ENCODE measurements at places on chromosomes 12 and 14.

GRCh38 chr14:91891721-91892220 lies 24.4 kb upstream of the TC2N start:
- no peak for DNase-seq

DNA sequence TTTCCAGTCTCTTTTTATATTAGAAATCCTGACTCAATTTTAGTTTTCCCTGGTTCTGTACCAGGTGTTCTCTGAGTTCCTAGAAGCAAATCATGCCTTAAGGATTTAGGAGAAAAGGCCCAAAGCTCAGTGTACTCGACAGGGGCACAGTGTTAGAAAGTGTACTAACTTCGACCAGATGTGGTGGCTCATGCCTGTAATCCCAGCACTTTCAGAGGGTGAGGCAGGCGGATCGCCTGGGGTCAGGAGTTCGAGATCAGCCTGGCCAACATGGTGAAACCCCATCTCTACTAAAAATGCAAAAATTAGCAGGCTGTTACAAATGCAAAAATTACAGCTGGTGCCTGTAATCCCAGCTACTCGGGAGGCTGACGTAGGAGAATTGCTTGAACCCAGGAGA lies 12.0 kb downstream of the VEZT start:
- DNase-seq = no peak

- DNase-seq = no peak
Measured at GRCh38 chr14:68774771-68775613, 17.9 kb downstream of the ZFP36L1 start.

DNA sequence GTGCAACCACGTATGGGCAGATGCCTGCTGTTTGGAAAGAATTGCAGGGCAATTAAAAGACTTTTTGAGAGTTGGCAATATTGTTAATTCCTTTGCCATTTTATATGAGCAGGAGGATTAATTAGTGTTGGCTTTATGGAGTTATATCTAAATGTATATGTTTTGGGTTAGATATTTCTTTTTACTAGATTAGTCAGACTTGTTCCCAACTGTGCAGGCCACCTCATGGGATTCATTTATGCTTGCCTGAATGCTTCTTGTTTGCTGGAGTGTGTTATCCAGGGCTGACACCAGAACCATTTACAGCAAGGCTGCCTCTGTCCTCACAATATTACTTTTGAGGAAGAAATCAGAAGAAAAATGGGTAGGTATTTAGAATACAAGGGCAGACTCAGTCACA lies 192.5 kb downstream of the KTN1 start:
- DNase-seq = no peak

DNA sequence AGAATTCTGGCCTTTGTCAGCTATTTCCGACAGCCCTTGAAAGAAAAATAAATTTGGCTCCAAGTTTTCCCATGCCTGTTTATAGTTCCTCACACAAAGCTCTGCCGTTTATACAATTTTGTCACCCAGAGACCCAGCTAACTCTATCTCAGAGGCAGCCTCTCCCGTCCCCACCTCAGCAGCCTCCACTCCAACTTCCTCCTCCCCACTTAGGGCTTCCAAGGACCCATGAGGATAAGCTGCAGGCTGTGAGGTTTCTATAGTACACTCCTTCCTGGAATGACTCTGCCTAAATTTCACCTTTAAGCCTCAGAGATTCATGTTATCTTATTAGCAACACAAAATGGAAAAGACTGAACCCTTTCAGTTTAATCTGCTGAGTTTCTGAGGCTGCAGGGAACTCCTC lies 71.8 kb downstream of the TTC9 start:
- DNase-seq = no peak

DNA sequence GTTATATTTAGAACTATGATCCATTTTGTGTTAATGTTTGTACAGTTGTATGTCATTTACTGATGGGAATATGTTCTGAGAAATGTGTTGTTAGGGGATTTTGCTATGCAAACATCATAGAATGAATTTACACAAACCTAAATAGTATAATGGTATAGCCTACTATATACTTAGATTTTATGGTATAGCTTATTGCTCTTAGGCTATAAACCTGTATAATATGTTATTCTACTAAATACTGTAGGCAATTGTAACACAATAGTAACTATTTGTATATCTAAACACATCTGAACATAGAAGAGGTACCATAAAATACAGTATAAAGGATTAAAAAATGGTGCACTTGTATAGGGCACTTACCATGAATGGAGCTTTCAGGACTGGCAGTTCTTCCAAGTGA lies 105.4 kb upstream of the GRIN2B start:
- DNase-seq = no peak

DNA sequence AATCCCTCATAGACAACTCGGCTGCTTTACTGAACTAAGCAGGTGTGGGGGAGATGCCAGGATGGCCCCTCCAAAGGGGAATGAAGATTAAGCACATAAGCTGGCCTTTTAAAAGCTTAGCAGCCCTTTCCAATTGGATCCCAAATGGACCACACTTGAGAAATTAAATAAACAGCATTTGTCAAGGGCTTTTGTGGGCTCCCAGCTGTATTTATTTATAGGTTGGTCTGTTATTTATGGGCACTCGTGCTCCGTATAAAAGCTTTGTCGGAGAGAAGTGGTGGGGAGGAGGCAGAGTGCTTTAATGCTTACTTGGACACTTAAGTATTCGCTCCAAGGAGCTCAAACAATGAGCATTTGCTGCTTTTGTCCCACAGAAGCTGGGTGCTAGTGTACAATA lies 580.2 kb downstream of the MED13L start:
- no peak for DNase-seq

- no peak for DNase-seq
Measured at GRCh38 chr14:77882098-77882497, 82.2 kb downstream of the ADCK1 start.

DNA sequence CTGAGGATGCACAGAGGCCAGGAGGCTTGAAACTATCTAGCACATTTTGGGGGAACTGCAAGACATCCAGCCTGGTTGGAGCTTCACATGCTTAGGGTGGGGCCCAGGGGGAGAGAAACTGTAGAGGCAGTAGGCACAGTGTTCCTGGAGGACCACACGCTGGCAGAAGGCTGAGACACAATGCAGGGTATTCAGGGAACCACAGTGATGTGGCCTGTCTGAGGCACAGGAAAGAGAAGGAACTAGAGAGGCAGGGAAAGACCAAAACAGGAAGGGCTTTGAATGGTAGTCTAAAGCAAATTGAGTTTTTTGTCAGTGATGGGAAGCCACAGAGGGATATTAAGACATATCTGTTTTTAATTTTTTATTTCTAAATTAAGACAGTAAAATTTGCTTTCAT lies 100.2 kb upstream of the PRICKLE1 start:
- DNase-seq = no peak

DNA sequence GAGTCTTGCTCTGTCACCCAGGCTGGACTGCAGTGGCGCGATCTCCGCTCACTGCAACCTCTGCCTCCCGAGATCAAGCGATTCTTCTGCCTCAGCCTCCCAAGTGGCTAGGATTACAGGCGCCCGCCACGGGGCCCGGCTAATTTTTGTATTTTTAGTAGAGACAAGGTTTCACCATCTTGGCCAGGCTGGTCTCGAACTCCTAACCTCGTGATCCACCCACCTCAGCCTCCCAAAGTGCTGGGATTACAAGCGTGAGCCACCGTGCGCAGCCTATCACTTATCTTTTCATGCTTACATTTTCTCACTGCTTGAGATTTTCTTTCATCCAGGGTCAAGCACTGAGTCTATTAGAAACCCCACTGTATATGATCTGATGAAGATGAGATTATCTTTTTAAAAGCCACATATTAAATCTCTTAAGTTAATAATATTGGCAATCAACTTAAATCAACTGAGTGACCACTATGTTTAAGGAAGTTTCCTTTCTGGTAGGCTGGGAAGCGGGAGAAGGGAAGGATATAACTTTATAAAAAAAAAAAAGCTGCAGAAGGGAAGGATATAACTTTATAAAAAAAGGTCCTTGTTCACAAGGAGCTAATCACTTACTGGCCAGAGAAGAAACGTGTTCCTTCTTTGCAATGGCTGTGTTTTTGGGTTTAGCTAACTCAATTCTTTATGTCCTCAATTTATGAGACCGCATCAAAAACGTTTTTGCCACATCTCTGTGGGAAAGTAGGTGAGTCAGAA lies 1.3 kb upstream of the MDM2 start:
- DNase-seq = peak; percentile 74

DNA sequence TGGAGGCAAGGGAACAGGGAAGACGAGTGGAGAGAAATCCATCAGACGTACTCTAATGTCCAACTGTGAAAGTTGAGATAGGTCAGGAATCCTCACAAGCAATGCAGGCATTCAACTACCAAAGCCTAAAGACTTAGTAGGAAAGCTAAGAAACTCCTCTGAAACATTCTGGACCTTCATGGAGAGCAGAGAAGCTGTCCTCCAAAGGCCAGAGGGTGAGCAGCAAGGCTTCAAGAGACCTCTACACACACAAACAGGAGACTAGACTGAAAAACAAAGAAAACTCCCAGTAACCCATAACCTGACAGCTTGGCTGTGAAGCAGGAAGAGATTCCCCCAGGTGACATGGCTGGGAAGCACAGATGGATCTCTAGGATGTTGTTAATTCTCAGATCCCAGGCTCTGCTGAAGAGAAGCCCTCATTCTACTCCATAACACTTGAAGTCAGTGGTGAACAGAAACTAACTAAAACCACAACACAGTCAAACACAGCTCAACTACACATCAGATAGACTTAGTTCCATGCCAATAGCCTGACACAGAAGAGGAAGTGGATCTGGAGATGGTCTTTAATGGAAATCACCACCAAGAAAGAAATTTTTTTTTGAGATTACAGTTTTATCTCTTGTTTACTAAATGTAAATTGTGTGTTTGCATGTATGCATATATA lies 23.2 kb upstream of the LYZ start:
- DNase-seq = no peak

GRCh38 chr12:132351751-132352495 lies 22.5 kb upstream of the GALNT9 start:
- no peak for DNase-seq

- no peak for DNase-seq
Measured at GRCh38 chr12:24111616-24112015, 162.1 kb upstream of the SOX5 start.

- no peak for DNase-seq
Measured at GRCh38 chr12:8065991-8066594, at the start of gene C3AR1. Gene C3AR1 (minus strand): TSS chr12:8066359. CDS start chr12:8060185, 6,174 bp downstream.

GRCh38 chr12:75953312-75953906 lies 78.2 kb downstream of the PHLDA1 start:
- DNase-seq = no peak

GRCh38 chr12:120110550-120111501 lies 5.7 kb downstream of the RAB35 start:
- DNase-seq = peak; percentile 59

DNA sequence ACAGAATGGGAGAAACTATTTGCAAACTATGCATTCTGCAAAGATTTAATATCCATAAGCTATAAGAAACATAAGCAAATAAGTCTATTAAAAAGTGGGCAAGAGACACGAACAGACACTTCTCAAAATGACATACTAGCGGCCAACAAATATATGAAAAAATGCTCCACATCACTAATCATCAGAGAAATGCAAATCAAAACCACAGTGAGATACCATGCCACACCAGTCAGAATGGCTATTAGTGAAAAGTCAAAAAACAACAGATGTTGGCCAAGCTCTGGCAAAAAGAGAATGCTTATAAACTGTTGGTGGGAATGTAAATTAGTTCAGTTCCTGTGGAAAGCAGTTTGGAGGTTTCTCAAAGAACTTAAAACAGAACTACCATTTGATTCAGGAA lies 121.3 kb downstream of the KCNMB4 start:
- no peak for DNase-seq

DNA sequence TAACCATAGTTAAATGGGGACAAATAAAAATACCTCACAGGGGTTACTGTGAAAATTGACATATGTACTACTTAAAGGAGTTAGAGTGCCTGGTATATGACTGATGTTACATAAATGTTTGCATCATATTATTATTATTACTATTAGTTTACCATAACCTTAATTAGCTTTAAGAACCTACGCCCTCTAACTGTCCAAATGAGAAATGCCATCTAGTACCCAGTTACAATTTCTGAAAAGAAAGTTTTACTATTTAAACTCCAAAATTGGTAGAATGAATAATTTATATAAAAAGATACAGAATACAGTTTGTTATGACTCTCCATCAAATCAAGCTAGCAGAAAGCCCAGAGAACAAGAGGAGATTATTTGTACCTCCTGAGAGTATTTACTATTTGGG lies 42.3 kb downstream of the EML5 start:
- DNase-seq = no peak

- DNase-seq = no peak
Measured at GRCh38 chr12:130438243-130438620, 100.5 kb downstream of the PIWIL1 start.

Measured in lower leg skin (tissue), 4 donors.